Esophagus mucosa (tissue), 1 donor: ENCODE measurements at places on chromosomes 7 and 10.

GRCh38 chr7:98212532-98213041 lies 1.3 kb downstream of the BHLHA15 start:
- ATAC-seq: no peak

- ATAC-seq: no peak
Measured at GRCh38 chr10:13705526-13706174, 118.9 kb downstream of the PRPF18 start.

- ATAC-seq: peak; percentile 14
Measured at GRCh38 chr10:97426776-97427570, 982 bp downstream of the PGAM1 start.

DNA sequence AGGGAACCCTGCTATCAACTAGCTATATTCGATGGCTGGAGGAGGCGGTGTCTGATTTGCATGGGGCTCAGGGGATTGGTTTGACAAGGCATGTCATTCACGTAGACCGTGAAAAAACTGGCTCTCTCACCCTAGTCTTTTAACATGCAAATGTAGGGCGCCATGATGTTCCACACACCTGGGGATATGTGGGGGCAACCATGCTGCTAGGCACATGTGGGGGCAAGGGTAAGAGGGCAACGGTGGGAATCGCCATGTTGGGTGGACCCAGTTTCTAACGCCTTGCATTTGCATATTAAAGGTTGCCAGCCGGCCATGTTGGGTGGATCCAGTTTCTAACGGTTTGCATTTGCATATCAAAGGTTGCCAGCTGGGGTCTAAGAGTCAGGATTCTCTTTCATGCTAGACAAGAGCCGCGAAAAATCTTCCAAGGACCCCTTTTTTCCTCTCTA lies 419.2 kb upstream of the NFE2L3 start:
- no peak for ATAC-seq

DNA sequence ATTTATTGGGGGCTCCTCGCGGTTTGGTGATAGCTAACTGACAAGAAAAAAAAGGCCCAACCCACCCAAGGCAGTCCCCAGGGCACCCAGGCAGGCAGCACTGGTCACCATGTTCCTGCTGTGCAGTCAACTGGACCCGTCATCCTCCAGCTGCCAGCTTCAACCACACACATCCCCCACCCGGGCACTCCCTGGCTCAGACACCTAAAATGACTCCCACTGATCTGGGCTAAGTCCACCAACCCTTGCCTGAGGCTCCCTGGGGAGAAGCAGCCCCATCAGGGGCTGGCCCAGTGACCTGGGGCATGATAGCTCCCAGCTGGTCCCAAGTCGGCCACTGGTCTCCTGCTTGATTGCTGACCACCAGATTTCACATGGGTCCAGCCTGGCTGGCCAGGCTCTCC lies 161.8 kb downstream of the NRF1 start:
- ATAC-seq: no peak

DNA sequence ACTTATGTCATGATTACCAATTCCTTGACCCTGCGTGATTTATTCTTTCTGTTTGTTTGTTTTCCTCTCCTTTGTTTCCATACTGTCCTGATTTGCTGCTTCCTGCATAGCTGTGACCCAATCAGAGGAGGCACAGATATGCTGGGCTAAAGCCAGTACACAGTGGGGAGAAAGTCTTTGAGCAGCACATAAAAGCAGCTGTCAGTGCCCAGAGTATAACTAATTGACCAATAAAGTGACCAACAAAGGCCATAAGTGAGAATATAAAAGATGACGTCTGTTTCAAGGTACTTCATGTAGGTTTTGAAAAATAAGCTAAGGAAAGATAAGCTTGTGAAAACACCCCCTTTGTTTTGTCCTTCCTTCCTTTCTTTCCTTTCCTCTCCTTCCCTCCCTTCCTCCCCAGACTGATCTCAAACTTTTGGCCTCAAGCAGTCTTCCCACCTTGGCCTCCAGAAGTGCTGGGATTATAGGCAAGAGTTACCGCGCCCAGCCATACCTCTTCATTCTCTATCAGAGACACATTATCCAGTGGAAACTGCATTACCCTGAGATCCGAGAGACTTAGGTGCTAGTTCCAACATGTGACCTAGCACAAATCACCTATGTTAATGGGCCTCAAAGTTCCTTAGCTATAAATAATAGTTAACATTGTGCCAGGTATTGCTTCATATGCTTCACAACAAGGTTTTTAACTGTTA lies 17.0 kb downstream of the BCAP29 start:
- no peak for ATAC-seq

GRCh38 chr7:5041047-5041446 lies 4.6 kb upstream of the RBAK start:
- no peak for ATAC-seq
